Sigmoid colon (tissue), 7 donors: ENCODE measurements at places on chromosomes 1 and 21. TPM values are rescaled to one million over a fixed set of nuclear protein-coding genes. Genes with fewer than 3 reads are reported as not detected.
A peak's percentile ranks its signal among the peaks of the same experiment; 100 is the strongest.

Gene PACC1
- polyA plus RNA-seq: 0.60 TPM

Gene LCE1F
- not detected for polyA plus RNA-seq

Gene BMP8A
- 0.60 TPM for polyA plus RNA-seq

Gene TEX38
- polyA plus RNA-seq: not detected

Gene PADI4
- polyA plus RNA-seq: 0.44 TPM

Gene LYSMD1
- polyA plus RNA-seq: 7.9 TPM

Gene COL24A1
- polyA plus RNA-seq: 1.5 TPM

DNA sequence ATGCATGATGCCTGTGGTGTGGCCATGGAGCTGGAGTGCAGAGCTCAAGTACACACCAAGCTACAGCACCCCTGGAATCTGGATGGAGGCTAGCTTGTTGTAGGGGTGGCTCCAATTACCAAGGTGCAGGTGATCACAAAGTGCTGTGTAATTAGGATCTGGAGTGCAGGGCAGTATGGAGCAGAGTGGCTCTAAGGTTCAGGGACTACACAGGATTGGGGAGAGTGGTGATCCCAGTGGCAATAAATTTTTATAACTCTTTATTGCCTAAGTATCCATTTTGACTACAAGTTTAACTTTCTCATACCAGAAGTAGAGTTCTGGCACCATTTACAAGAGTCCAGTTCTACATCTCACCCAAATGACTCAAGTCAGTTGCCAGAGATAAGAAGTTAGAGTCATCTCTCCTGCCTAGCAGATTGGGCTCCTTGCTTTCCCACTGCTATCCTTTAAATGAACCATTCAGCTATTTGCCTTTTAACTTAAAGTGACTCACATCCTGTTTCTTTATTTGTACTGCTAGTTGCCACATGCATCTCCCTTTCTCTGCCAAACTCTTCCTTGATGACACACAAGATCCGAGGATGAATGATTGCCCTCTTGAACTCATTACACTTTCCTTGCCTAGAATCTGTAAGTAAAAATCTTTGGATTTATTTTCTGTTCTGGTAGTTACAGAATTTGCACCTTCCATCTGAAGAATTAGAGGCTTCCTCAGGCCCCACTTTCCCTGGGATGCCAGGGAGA lies 427.2 kb downstream of the KCNT2 start:
- DNase-seq: no peak

- no peak for DNase-seq
These were observed 743 bp downstream of the GPR52 start for GRCh38 chr1:174448531-174448883.

DNA sequence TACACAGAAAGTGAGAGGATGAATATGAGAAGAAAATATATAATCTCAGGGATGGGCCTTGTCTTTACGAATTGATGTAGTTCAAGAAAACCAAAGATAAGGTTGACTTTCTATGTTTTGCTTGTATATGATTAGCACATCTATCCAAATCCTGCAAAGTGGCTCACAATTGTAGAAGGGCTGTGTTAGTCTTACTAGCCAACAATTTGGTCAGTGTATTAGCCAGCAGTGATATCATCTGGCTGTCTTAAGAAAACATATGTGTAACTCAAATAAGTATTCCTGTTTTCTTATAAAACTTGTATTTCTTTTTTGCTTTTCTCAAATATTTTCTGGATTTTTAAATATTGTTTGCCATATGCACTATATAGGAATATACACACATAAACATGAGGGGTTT lies 5.5 kb downstream of the SDCCAG8 start:
- DNase-seq: no peak

DNA sequence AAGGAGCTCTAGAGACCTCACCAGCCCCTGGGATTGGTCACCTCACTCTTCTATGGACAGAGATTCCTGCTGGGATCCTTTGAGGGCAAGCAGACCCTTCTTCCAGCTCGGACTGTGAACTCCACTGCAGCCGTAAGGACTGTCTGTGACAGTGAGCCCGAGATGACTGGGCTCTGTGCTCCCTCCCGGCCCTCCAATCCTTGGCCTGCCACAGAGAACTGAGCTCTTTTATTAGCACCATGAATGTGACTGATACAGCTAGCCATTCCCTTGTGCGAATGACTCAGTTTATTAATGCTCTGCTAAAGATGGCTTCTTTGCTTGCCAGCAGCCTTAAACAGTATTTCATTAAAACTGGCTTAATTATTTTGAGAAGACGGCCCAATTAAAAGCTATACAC lies 194.6 kb upstream of the LMO4 start:
- DNase-seq: no peak

DNA sequence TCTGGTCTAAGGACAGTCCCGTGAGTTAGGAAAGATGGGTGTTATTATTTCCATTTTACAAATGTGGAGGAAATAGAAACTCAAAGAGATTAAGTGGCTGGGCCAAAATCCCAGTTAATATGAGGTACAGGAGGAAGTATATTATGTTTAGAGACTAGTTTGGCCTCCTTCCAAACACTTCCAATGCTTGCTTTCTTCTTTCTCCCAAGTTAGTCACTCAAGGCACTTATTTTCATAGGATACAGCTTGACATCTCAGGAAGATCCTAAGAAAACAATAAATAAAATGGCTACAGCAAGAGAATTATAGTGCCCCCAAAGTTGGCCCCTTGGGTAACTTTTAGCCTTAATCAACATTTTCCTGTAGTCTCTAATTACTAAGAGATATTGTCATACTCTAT lies 47.5 kb upstream of the IPO9 start:
- no peak for DNase-seq

GRCh38 chr21:45997495-45998275 lies 16.1 kb downstream of the COL6A1 start:
- peak; percentile 66 for DNase-seq

DNA sequence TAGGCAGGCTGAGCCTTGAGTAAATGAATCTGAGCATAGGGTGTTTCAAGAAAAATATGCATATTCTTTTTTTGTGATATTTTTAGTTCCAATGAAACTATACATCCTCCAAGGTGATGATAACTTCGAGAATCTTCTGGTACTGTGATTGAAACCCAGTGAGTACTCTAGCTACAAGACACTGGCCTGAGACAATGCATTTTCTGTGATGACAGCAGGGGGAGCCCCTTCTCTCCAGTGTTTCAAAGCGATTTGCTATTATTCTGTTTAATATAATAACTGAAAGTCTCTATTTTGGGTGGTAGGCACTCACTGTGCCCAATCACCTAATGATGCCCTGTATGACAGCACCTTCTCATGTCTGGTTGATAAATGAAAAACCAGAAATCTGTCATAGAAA lies 12.1 kb downstream of the IRF2BP2 start:
- no peak for DNase-seq
